ENCODE measurements at places on chromosomes 5 and 9.

DNA sequence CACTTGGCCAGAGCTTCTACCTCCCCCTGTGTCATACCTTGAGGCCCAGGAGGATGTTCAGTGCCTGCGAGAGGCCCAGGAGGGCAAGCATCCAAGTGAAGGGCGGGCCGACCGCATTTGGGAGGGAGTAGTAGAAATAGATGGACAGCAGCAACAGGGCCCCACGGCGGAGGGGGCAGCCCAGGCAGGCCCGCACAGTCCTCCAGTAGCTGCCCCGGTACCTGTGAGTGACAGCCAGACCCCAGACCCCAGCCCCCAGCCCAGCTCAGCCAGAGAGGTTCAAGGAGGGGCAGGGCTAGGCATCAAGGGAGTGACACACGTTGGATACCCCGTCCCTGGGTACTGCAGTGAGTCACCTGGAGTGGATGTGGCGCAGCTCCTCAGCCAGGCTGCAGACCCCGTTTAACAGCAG, 1.4 kb downstream of the STING1 start:
- peak; percentile 39 for DNase-seq

- peak; percentile 26 for DNase-seq
These were observed 50.7 kb upstream of the VLDLR start for GRCh38 chr9:2570615-2571479.

DNA sequence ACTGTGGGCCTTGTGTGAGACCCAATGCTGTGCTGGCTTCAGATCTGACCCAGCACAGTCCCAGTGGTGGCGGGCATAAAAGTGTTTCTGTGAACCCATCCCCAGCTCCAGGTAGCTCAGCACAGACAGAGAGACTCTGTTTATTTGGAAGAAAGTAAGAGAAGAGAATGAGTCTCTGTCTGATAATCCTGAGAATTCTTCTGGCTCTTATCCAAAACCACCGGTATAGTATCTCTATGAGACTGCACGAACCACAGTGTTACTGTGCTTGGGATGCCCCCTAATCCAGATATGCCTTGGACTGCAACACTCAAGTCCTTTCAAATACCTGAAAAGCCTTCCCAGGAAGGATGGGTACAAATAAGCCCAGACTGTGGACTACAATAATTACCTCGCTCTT, 1660.8 kb upstream of the ACO1 start:
- DNase-seq: no peak

DNA sequence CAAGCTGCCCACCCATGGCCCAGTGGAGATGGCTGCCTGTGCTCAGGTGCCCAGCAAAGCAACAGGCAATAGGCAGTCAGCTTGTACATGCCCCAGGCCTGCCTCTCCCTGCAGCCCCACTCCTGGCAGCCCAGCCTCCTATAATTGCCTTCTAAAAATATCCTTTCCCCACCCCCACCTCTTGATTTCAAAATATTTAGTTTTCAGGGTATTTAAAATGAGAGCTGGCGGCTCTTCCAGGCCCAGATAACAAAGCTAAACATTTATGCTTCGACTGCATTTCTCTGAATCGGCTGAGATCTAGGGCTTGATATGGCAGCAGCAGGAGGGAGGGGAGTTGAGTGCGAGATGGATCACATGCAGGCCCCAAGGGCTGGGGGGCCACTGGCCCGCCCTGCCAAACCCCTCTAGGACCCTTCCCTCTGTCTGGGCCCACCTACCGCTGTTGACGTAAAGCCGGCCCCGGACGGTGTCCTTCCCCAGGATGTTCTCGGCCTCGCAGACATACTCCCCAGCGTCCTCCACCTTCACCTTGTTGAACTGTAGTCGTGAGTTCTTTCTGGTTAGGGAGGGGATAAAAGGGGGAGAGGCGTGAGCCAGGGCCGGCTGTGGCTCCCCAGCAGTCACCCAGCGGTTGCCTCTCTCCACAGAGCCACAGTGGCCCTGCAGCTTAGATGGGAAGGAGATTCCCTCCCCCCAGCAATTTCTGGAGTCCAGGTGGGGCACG, 85.0 kb downstream of the PSD2 start:
- no peak for DNase-seq

GRCh38 chr5:147407094-147407681, 102.7 kb downstream of the DPYSL3 start:
- DNase-seq: no peak

All from muscle of arm (tissue), 14 donors.